ENCODE measurements at places on chromosomes 2 and 18.

DNA sequence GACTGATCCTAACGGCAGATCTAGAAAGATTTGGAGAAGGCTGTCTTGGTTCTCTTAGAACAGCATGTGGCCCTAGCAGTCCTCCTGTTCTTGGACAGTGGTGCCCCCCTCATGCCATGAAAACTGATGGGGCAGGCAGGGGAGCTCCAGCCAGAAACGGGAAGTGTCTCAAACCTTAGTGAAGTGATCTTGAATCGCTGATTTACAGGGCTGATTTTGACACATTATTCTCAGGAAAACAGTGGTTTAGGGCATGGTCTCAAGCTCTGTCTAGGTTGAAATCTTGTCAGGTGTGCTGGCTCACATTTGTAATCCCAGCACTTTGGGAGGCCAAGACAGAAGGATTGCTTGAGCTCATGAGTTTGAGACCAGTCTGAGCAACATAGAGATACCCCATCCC, 37.8 kb downstream of the SRSF7 start:
- no peak for DNase-seq

DNA sequence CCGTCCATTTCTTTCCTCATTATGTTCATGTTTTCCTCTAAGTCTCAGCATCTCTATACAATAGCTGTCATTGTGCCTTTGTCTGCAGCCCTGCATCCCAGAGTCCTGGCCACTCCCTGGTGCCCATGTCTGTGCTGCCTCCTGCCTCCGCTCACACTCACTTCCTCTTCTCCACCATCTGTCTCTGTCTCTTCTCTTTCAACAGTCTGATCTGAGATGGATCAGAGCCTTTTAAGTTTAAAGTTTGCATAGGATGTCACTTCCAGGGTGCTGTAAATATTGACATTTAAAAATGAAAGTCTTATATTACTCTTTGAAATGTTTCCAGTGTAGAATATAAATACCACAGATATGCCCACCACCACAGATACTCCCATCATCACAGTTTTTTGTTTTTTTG, 42.7 kb downstream of the UBE2F start:
- DNase-seq = no peak

DNA sequence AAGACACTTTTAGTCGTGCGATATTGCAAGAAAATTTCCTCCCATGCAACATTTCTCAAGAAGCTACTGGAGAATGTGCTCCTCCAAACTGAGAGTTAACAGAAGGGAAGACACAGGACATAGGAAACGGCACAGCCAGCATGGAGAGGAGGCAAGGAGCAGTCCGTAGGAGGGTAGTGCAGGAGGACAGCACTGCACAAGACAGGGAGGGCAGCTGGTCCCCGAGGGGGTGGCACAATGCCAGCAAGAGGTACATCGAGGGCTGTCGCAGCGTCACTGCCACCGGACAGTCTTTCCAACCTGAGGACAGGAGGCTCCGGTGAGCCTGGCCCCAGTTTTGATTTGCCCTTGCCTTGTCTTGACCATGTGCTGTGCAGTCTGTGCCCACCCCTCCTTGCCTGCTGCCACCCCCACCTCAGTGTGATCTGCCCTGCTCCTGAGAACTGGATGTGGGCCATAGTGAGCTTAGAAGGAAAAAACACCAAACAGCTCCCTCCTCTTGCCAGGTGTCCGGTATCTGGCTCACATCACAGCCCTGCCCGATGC, 81.6 kb upstream of the LAPTM4A start:
- DNase-seq = no peak

GRCh38 chr18:13425357-13426091, 207.0 kb downstream of the LDLRAD4 start:
- DNase-seq = peak; percentile 17

DNA sequence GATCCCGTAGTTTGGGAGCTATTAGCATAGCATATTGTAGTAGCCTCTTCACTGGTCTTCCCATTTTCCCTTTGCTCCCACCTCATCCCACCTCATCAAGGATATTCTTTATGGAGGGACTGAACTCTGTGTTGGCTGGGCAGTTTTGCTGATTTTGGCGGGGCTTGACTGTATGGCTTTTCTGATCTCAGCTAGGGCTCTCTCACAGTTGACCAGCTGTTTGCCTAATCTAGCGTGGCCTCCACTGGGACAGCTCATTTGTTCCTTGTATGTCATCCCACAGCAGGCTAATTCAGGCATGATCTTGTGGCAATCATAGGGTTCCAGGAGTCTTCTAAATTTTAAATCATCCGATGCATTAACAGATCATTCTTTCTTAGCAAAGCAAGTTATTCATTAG, 30.2 kb upstream of the MTX2 start:
- no peak for DNase-seq

- no peak for DNase-seq
These were observed 1.6 kb upstream of the RTP5 start for GRCh38 chr2:241867776-241868420.

DNA sequence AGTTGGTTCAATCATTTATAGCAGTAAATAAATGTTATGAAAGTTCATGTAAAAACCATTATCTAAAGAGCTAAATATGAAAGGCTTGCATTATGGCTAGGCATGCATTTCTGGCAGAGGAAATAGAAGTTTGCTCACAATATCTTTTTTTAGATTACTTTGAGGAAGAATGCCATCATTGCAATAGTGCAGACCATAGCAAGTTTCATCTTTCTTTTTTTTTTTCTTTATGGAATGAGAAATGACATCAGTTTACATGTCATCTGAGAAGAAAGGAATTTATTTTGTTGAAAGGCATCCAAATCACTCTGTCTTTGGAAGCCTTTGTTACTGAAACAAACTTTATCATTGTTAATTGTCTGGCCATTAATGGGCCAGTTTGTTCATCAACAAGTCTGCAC, 74.5 kb upstream of the NCKAP5 start:
- no peak for DNase-seq

DNA sequence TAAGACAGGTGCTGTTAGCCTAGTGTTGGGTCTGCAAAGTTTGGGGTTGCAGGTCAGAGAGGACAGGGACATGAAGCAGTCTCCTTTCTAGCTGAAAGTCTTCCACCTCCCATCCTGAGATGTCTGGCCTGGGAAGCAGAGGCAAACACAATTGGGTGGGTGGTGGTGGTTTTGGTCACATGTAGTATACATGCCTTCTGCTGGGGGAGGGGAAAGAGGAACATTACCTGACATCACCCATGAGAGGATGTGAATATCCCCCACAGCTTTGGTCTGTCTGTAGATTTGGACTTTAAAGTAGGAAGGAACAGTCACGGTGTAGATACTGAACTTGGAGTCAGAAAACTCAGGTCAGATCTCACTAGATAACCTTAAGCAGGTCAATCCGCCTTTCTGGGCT, 4.6 kb upstream of the DNAJC5G start:
- DNase-seq = no peak

GRCh38 chr2:205699515-205700289, 17.4 kb downstream of the NRP2 start:
- DNase-seq = no peak

DNA sequence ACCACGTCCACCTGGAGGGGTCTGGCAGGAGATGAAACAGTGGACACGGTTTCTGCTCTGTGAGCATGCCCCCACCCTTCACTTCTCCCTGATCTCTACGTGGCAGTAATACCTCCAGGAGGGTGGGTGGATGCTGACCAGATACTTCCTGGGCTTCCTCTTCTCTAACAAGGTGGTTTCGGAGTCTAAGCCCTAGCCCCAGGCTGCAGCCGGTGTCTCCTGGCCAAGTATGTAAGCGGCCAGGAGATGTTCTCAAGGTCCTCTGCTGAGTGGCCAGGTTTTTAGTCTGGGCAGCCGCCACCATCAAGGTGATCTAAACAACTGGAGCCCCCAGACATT, 101.8 kb upstream of the ASB18 start:
- DNase-seq = no peak

DNA sequence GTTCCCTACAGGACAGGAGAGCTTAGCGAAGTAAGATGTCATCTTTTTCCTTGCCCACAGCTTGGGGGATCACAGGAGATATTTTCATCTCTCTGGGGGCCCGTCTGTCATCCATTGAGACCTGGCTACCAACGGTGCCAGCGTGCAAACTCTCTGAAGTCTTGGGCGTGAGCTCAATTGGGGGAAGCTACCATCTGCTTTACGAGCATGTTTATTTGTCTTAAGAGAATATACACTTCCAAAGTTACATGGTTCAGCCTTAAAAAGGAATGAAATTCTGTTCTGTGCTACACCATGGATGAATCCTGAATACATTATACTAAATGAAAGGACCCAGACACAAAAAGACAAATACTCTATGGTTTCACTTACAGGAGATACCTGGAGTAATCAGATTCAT, 13.6 kb downstream of the SAG start:
- no peak for DNase-seq

GRCh38 chr18:33805592-33805991, 227.6 kb downstream of the ASXL3 start:
- no peak for DNase-seq

GRCh38 chr2:216078776-216079175, 2.8 kb downstream of the PECR start:
- DNase-seq = no peak

- DNase-seq = no peak
These were observed 255.1 kb upstream of the THUMPD2 start for GRCh38 chr2:40034198-40034597.

- no peak for DNase-seq
These were observed 8.3 kb downstream of the TM4SF20 start for GRCh38 chr2:227370791-227371312.

- no peak for DNase-seq
These were observed 243.0 kb downstream of the CELF4 start for GRCh38 chr18:37322492-37323035.

DNA sequence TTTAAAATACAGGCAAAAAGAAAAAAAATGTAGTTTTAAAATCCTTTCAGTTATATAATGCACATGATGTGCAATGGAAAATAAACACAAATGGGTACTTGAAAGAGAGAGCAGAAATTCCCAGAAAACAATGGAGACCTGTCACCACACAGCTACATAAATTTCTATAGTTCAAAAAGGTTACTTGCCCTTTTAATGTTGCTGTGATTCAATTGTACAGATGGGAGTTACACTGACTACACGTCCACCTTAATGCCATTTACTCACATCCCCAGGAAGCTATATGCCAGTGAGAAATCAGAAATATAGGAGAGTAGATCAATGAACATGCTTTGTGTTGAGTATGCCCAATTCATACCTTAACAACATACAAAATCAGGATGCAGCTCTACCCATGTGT, 269.6 kb downstream of the ERBB4 start:
- DNase-seq = no peak

DNA sequence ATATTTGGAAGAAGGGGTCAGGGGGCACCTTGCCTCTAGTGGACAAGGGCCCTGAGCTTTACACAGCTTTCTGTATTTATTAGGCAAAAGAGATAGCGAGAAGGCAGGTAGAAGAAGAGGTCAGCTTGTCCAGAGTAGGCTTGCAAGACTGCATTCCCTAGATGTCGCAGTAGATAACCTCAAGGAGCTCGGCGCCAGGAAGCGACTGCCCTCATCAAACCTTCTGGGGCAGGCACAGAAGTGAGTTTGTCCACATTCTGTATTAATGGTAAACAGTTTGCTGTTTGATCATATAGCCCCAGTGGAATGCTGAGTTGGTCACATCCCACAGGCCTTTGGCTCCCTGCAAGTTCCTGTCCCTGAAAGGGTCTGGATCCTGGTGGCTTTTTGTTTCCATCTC, 7.0 kb downstream of the CHCHD5 start:
- no peak for DNase-seq

DNA sequence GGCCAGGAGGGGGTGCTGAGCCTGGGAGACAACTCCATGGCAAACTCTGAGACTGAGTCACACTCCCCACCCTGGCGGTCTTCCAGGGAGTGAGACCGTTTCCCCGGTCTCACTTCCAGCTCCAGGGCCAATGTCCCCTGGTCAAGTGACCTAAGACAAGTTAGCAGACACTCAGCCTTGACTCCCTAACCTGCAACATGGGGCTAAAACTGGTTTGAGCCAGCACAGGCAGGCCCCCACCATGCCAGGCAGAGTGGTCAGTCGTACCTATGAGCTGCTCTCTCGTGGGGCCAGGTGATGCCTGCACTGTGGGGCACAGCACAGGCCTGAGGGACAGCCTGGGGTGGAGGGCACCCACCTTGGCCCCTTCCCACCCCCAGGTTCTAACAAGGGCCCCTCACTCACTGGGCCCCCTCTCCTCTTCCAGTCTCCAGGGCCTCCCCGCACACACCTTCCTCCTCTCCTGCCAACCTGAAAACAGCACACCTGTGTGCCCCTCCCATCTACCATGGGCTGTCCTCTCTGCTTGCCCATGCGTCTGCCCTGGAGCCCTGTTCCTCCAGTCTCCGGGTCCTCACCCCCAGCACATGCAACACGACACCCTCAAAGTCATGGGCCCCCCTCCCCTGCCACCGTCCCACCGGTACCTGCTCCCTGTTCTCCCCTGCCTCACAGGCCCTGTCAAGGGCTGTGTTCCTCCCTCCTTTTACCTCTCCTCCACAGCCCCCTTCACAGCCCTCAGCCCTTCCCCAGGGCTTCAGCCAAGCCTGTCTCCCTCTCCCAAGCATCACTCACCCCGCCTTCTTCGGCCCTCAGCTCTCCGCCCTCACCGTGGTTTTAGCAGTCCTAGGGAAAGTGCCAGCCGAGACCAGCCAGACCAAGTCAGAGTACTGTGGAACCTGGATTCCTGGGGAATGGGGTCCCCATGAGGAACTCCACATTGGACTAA, 1.6 kb downstream of the GPR17 start:
- no peak for DNase-seq

DNA sequence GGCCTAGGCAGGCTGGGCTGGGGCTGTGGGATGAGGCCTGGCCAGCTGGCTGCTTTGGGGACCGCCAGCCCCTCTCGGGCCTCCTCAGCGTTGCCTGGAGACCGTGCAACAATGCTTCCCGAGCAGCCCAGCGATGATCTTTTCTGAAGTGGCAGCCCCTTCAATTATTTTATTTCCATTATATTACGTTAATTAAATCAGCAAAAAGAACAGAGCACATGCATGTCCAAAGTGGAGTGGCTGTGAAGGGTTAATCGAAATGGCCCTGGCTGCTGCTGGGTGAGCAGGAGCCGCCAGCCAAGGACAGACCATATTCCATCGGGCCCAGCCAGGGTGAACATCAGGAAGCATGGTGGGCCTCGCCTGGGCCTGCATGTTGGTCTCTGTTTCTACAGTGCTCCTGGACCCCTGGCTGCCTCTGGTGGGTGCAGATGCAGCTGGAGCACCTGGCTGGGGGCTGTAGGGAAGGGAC, 245.5 kb downstream of the MYCN start:
- no peak for DNase-seq

DNA sequence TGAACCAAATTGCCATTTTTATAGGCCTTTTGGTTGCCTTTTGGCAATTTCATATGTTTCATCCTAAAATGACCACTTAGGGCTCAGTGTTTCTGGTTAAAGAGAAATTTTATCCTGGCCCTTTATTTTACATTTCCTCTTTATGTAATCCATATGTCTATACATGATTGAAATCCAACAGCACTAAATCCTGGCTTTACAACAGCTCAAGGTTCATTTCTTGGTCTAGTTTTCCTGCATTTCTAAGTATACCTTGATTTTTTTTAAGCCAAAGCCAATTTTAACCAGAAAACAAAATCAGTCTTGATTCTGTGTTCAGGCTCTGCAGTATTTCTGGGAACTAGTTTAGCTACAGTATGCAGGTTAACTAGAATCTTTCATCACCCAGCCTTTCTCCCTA, 11.7 kb downstream of the FZD5 start:
- DNase-seq = no peak

GRCh38 chr2:223915071-223915470, 30.1 kb downstream of the WDFY1 start:
- DNase-seq = no peak
